ENCODE measurements at places on chromosomes 7 and 10. TPM values are rescaled to one million over a fixed set of nuclear protein-coding genes. Genes with fewer than 3 reads are reported as not detected.

- no peak for DNase-seq
These were observed 222.9 kb downstream of the DNAJB6 start for GRCh38 chr7:157559596-157560257.

GRCh38 chr7:97835296-97836138, 36.7 kb downstream of the ASNS start:
- DNase-seq: peak; percentile 78

GRCh38 chr7:54180796-54181195, 361.4 kb upstream of the VSTM2A start:
- no peak for DNase-seq

The EPC1 gene
- 8.2 TPM for total RNA-seq

The NCF1 gene
- not detected for total RNA-seq

The BRAT1 gene
- 31.7 TPM for total RNA-seq
